ENCODE measurements at places on chromosomes 1 and 21.

DNA sequence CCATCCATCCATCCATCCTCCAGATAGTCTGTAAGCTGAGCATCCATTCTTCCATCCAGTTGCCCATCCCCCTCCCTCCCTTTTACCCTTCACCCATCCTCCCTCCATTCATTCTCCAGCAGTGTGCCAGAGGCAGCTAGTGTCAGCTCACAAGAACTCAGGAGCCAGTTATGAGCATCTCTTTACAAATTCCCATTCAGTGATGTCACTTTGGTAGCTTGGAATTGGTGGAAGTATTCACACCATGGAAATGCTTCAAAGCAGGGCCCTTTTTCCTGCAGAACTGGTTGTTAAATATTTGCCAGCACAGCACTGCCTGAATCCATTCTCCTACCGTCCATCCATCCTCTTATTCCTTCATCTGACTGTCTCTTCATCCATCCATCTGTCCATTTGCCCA is 72.5 kb downstream of the ARHGEF10L start:
- DNase-seq, result no peak

DNA sequence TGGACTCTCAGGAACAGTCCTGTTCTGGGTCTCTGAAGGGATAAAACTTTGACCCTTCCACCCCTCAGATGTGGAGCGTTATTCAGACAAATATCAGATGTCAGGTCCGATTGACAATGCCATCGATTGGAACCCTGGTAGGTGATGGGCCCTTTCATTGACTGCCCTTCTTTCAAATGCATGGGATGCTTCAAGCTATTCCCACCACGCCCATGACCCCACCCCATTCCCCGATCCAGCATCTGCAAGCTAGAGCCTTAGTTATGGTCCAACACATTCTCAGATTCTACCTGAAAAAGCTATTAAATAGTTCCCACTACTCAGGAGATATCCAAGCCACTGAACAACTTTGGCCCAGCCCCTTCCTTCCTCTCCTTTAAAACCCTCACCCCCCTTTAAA is 12.5 kb downstream of the POLR3GL start:
- no peak for DNase-seq

DNA sequence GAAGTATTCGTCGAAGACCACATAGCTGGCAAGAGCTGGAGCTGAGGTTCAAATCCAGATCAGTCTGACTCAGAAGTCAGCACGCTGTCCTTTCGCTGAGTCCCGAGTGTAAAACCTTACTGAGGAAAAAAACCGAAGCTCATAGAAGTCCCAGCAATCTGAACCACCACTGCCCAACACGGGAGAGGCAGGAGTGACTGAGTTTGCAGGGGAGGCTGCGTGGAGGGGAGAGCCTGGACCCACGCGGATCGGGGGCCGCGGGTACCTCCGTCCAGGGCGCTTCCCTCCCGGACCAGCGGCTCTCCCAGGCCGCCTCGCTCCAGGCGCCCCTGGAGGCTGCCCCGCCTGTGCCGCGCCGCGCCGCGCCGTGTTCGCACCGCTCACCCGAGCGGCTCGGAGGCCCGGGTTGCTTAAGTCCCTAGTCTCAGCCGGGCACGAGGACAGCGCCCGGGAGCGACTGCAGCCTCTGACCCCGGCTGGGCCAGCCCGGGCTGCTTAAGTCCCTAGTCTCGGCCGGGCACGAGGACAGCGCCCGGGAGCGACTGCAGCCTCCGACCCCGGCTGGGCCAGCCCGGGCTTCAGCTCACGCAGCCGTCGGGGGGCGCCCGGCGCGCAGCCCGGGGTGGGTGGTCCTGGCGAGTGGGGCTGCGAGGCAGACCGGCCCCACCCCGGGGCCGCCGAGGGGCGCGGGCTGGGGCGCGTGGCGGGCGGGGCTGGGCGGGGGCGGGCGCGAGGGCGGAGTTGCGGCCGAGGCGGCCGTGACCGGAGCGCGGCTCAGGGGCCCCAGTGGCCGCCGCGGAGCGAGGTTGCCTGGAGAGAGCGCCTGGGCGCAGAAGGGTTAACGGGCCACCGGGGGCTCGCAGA is at the start of gene ADAMTSL4:
TSS of gene ADAMTSL4 (plus strand) at position 777 of the 864 bp plus-strand sequence. CDS start 2,881 bp downstream, outside the sequence.
- DNase-seq, result no peak

DNA sequence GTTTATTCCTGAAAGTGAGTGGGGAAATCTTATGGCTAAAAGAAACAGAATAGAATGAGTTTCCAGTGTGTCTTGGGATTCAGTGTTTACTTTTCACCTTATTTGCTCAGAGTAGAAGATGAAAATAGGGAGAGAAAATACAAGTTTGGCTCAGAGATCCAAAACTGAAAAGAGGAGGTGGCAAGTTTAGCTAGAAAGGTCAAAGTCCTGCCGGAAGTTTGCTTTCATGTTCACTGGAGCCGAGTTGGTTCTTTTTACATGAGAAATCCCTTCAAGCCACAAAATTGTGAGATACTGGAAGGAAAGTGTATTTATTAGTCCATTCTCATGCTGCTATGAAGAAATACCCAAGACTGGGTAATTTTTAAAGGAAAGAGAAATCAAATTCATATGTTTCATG is 604.6 kb downstream of the MRPL39 start:
- DNase-seq, result no peak

DNA sequence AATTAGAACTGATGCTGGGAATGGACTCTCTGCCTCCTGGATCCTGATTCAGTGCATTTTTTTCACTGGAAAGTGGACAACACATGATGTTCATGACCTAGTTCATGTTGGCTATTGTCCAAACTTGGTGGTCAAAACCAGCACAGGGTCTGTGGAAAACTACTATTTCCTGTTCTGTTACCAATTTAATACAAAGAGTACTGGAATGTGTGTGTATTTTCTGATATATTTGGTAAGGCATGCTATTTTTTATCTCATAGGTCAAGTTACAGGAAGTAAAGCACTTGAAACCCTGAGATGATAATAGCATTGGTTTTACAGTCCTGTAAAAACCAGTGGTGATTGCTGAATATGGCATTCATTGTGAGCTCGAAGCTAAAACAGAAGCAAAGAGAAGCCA is 89.9 kb downstream of the SGIP1 start:
- DNase-seq, result no peak

DNA sequence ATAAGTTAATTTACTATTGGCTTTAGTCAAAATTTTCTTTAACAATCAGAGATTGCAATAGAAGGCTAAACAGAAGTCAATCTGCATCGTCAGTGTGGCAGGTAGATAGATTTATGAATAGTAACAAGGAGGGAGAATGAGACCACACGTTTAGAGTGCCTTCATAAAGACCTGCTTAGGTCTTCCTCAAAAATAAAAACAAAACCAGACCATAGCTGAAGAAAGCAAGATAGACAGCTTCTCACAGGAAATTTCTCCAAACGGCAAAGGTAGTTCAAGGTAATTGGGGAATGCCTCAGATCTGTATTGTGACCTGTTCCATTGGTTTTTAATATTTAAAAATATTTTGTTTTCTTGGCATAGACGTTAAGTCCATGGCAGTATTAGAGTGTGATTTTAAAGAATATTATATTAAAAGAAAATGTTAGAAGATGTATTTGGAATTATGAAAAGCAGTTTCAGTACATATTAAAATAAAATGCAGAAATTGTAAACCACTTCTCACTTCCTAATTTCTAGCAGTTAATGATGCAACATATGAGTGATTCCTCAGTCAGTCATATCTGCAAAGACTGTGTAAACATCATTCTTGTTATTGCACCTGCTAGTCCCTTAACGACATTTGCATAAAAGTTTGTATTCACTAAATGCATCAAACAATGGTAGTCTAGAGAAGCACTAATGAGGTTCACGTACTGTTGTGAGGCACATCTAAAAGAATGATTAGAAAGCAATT is 278.0 kb downstream of the HLX start:
- no peak for DNase-seq

DNA sequence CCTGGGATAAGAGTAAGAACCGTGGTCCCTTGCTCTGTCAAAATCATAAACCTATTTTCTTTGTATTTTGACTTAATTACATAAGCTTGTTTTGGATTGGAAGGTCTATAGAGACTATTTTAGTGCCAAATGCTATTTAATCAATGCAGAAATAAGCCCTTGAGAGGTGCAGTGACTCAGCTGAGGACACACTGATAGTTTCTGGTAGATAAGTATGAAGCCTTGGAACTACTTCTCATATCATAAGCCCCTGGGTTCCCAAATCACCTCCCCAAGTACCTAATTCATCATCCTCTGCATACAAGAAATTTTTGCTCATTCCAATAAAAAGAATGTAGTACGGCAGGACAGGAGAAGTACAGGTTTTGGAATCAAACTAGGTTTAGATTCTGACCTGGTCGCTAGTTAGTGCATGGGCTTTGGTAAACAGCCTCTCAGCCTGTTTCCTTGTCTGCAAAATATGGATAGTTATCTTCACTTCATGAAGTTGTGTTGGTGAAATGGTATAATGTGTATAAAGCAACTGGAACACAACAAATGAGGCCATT is 3.3 kb upstream of the CD55 start:
- no peak for DNase-seq
